ENCODE measurements at places on chromosomes 16 and 17.

GRCh38 chr16:9112844-9113186, 21.4 kb downstream of the HAPSTR1 start:
- DNase-seq: no peak

GRCh38 chr16:84356591-84357116, 11.7 kb upstream of the ATP2C2 start:
- no peak for DNase-seq

- DNase-seq: no peak
Measured at GRCh38 chr16:80366023-80366422, 174.8 kb upstream of the DYNLRB2 start.

GRCh38 chr17:51795401-51795800, 363.1 kb downstream of the CA10 start:
- no peak for DNase-seq

DNA sequence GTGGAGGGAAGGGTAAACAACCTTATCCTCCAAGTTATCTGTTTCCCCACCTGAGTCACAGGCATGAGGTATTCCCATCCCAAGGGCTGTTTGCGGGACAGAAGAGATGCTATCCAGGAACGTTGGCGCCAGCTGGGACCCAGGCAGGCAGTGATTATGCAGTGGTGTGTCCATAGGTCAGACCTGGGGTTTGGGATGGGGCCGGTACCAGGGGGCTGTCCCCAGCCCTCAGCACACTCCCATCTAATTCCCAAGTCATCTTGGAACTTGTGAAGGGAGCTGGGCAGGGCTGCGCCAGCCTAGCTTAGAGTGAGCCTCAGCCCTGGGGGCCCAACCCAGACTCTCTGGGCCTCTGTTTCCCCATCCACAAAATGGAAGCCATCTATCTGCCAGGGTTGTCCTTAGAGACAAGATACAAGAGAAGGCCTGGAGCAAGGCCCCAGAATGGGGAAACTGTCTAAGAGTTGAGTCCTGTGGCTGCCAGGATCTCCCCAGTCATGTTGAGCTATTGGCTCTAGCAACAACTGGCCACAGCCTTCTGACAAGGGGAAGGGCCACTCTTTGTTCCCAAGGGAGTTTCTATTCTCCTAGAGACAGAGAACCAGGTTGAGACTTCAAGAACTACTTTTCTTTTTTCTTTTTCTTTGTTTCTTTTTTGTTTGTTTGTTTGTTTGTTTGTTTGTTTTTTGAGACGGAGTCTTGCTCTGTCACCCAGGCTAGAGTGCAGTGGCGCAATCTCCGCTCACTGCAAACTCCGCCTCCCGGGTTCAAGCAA, 9.8 kb upstream of the JUP start:
- no peak for DNase-seq

GRCh38 chr17:53106886-53107285, 715.8 kb upstream of the KIF2B start:
- DNase-seq: no peak

- no peak for DNase-seq
Measured at GRCh38 chr17:19448341-19449268, 37.6 kb downstream of the RNF112 start.

DNA sequence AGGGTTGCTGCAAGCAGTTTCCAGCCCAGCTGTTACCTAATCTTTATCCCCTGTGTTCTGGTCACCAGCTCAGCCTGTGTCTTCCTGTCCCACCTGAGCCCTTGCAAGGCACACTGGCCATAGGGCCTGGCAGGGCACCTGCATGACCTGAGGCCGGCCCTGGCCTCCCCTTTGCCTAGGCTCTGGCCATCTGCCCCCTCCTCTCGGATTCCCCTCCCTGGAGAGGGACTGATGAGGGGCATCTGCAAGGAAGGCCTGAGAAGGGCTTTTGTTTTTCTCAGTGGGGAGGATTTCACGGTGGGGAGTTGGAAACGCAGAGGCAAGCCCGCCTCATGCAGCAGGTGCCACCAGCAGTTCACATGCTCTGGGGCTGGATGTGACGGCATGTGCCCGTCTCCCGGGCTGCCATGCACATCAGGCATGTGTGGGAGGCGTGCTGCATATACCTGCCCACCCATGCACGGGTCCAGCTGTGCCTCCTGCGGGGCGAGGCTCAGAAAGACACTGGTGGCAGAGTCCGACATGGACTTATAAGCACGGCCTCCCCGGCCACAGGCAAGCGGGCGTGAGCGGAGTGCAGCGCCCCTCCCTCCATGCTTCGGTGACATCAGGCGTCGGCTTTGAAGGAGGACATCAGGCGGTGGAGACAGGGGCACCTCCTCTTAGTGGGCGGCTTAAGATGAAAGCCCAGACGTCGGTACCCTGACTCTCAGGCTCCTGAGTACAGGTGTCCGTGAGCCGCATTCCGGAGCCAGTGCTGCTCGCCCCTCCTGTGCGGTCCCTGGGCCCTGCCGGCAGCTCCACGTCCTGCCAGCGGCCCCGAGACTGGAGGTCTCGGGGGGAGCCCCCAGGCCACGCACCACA, 16.5 kb downstream of the ASPSCR1 start:
- DNase-seq: no peak

GRCh38 chr17:82384051-82384729, 12.6 kb downstream of the UTS2R start:
- DNase-seq: no peak

DNA sequence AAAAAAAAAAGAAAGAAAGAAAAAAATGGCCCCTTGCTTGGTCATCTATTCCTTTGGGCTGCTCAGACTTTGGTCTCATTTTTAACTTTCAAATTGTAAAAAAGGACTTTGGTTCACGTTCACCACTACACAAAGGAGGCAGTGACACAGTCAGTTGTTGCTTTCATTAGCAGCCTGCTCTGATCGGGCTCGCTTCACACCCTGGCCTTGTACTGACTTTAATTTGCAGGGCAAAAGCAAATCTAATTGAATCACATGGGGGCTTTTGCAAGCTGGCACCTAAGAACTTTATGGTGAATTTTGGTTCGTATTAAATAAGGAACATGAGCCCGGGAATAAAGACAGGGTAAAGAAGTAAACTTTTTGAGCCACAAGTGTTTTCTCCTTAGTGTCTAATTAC, 103.6 kb upstream of the CDH11 start:
- no peak for DNase-seq

DNA sequence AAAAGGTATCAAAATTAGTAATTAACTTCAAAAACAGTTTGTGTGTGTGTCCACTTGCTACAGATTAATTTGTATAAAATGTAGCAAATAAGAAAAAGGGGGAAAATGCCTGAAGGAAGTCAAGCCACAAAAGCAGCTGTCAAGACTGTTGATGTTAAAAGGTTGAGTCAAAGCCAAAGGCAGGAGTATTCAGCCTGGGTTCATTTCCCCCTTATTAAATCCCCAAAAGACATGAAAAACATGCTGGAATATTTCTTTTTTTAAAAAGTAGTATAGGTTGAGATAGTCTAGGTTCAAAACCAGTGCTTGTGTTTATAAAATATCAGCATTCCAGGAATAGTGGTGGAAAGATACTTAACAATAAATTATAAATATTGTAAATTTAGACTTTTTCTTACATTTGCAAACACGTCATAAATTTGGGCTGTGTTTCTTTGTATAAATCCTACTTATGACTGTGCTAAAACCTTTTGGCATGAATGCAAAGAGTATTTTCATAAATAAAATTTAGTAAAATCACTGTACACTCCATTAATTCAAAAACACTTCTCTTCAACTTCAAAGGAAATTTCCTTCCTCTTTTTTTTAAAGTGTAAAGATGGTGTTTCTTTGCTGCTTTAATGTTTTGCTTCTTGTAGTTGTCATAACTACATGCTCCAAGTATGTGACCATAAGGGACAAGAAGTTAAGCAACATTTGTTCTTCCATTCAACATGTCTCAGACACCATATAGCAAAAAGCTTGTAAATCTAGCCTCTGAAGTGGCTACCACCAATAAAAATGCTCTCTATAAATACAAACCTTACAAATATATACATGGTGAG, 72.0 kb downstream of the SKAP1 start:
- no peak for DNase-seq

GRCh38 chr17:19670908-19671307, 22.4 kb downstream of the ALDH3A2 start:
- DNase-seq: no peak

DNA sequence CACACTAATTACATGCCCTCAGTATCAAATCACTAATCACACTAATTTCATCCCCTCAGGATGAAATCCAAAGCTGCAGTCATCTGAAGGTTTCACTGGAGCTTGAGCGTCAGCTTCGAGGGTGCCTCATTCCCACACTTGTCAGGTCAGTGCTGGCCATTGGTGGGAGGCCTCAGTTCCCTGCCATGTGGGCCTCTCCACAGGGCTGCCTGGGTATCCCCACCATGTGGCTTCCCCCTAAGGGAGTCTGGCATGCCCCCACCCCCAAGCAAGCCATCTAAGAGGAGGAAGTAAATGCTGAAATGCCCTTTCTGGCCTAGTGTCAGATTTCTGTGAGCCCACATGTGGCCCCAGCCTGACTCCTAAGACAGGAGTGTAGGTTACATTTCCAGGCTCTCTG, 78.6 kb upstream of the CDH5 start:
- no peak for DNase-seq

GRCh38 chr16:50338371-50339231, 30.2 kb downstream of the BRD7 start:
- no peak for DNase-seq

DNA sequence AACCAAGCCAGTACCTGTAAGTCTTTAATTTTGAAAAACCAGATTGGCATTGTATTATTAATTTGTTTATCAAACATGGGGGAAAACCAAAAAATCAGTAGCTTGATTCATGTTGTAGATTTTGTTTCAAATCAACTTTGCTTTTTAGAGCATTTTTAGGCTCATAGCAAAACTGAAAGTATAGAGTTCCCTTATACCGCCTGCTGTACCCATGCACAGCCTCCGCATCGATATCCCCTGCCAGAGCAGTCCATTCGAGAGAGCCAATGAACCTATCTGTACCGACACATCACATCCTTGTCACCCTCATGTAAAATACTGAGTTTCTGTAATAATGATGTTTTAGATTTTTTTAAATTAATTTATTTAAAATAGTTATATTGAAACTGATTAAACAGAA, 16.2 kb upstream of the MRC2 start:
- DNase-seq: no peak

DNA sequence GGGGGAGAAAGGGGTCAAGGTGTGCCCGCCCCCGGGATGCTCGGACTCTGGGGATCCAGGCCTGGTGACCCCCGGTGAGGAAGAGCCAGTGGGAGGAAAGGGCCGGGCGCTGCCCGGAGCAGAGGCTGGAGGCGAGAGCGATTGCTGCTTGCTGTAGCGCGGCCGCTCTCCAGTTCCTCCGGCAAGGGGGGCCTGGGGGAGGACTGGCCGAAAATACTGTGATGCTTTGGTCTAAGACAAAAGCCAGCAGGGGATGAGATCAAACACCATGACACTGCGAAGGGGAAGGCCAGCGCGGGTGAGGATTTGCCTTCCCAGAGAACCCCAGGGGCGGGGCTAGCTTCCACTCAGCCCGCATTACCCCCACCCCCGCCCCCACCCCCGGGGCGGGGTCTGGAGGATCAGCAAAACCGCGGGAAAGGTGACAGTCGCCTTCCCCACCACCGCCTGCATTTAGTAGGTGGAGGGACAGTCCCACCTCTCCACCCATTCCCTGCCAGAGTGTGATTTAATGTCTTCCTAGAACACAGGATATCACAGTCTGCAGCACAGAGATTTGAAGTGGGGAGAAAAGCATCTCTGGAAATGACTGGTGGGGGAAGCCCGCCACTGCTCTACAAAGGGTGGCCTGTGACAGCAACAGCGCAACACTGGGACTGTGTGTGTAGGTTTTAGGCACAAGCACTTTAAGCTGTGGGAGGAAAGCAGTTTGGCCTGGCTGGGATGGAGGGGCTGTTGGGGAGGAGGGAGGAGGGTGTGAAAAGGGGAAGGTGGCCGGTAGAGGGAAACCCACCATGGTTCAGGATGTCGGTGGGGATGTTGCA, 25.7 kb downstream of the MRC2 start:
- peak; percentile 41 for DNase-seq

DNA sequence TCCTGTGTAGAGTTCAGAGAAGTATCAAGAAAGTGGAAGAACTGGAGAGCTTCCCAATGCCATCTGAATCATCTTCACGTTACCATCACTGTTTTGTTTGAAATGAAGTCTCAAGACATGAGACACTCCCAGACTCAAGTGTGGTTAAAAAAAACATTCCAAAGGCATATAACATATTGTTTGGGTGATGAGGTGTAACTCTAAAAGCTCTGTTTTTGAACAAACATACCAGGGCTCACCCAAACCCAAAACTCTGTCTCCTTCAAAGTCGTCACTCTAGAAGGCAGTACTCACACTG, 6.3 kb upstream of the ZCCHC14 start:
- no peak for DNase-seq

GRCh38 chr17:79280866-79281572, 206.4 kb downstream of the ENGASE start:
- DNase-seq: no peak
